ENCODE measurements at places on chromosomes 3 and 15. TPM values are rescaled to one million over a fixed set of nuclear protein-coding genes. Genes with fewer than 3 reads are reported as not detected.

Gene NPAP1
- total RNA-seq, result not detected

DNA sequence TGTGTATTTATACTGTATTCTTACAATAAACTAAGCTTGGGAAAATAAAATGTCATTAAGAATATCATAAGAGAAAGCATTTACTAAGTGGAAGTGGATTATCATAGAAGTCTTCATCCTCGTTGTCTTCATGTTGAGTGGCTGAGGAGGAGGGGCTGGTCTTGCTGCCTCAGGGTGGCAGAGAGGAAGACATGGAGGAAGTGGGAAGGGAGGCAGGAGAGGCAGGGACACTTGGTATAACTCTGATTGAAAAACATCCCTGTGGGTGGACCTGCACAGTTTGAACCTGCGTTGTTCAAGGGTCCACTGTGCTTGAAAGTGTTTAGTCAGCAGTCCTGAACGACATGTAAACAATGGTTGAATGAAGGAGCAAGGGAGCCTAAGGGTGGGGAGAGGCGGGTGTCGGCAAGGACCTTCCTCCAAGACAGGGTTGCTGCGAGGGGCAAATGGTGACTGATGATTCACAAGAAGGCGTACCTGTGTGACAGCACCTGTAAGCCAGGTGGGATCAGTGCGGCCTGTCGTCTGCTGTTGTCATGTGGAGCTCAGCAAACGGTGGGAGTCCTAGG, 103.8 kb upstream of the KLF13 start:
- peak overlapping the region; percentile 86 for H3K27ac ChIP-seq
- H3K4me1 ChIP-seq, result peaks cover 11% of the 10 kb centered on the region
- DNase-seq, result no peak
- no peaks in the 10 kb centered on the region for H3K27me3 ChIP-seq

DNA sequence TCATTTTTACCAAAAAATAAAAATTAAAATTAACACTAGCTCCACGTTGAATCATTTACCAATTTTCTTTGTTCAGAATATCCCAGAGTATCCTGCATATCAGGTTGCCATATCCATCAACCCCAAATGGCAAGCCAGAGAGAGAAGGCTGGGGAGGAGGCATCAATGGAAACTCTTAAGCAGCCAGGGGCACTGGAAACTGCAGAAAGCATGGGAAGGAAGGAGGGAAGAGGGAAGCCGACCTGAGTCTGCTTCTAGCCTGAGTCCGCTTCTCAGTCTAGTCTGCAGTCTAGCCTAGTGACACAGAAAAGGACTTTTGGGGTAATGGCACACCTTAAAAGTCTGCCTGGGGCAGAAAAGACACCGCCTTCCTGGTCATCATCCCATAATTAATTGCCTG, 1.6 kb upstream of the MTHFS start:
- no peak for DNase-seq
- H3K27me3 ChIP-seq, result no peaks in the 10 kb centered on the region
- H3K27ac ChIP-seq, result peak overlapping the region; percentile 98

Gene HDGFL3
- total RNA-seq, result 31.8 TPM
